ENCODE measurements at places on chromosomes 4 and X.
A peak's percentile ranks its signal among the peaks of the same experiment; 100 is the strongest.

DNA sequence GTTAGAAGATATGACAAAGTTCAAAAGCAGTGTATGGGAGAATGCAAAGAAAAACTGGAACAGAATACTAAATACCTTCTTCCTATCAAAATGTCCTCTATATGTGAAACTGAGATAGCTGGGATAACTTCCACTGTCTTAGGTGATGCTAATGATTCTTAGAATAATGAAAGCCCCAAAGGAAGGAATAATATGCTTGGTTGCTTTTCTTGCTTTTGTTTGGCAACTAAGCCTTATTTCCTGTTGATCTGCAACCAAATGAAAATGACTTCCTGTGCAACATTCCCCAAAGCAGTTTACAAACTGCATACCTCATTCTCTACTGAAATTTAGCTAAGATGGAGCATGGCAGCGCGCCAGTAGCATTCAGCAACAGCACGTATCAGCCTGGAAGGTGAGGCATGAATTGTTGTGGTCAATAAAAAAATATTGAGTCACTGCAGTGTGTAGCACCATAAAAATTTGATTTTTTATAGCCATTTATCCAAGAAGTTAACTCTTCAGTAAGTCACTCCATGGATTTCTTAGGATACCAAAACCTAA is 18.7 kb downstream of the NDNF start:
- DNase-seq = peak; percentile 40

GRCh38 chrX:149504226-149504914 is 736 bp downstream of the IDS start:
- DNase-seq = peak; percentile 9

DNA sequence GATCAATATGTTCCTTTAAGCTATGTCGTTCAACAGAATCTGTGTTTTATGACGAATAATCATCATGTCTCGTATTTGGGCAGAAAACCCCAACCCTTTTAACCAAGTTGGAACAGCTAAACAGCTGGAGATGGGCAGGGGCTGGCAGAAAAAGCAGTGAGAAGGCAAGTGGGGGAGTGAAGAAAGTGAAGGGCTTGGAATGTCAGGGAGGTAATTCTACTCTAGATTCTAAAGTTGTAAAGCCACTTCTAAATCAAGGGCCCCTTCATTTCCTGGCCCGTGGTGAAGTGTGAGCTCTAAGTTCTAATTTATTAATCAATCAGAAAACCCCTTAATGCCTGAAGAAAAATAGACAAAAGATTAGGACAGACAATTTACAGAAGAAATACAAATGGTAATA is 20.4 kb downstream of the SASH3 start:
- DNase-seq = no peak

GRCh38 chr4:11599064-11599463 is 170.4 kb upstream of the HS3ST1 start:
- DNase-seq = no peak

DNA sequence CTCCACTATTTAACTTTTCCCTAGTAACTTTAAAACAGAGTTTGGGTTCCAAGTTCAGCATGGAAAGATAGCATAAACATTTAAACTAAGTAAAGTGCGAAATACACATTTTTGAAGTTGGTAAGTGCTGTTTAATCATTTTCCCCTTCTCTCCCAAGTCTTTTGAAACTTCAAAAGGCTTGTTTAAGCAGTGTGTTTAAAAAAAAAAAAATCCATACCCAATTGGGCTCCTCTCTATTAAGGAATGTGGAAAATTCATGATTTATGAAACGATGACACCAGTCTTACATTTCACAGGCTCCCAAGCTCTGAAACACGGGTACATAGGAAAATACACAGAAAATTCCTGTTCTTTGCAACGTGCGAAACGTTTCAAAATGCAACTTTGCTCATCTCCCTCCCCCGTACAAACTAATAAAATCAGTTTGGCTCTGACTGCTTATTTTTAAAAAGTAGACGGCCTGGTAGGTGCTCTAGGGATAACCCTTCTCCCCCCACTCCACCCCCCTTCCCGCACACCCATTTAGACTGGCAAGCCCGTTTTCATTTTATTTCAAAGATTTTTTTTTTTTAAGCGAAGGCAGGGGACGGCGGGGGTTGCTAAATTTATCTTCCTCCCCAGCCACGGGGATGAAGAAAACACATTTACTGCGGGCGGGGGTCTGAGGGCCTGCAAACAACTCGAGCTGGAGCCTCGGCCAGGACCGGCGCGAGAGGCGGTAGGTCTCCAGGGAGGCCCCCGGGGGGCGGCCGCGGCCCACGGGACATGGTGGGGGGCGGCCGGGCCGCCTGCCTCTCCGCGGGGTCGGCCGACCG is 786 bp upstream of the ZFX start:
- DNase-seq = peak; percentile 72

GRCh38 chrX:24113181-24113580 is 36.3 kb upstream of the ZFX start:
- DNase-seq = peak; percentile 44

GRCh38 chr4:69568787-69569186 is 70.7 kb downstream of the UGT2A2 start:
- no peak for DNase-seq

DNA sequence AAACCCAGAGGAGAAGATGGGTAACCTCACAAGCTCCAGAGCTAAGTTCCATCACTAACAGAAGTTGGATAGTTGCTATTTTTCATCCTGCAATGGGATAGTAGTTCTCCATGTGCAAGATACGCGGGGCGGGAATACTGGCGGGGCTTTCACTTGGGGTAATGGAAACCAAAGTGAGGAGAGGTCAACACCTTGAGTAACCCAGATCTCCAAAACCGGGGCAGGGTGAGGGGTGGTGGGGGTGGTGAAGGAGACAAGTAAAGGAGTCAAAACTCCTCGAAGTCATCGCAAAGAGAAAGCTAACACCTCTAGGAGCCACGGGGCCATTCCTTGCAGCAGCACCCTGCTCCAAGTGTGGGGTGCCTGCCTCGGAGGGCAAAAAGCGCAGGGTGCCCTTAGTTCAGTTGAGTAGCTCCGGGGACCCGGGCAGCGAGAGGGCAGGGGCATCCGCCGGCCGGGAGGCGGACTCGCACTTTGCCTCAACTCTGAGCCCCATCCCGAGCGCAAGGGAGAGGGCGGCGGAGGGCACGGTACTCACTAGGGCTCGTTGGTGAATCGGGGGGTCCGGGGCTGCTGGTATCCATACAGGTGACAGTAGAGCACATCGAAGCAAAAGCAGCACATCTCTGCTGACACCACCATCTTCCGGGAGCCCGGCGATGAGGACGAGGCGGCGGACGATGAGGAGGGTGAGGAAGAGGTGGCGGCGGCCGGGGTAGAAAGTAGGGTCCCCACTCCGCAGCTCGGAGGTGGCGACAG is 645 bp downstream of the AMMECR1 start:
- peak; percentile 16 for DNase-seq

DNA sequence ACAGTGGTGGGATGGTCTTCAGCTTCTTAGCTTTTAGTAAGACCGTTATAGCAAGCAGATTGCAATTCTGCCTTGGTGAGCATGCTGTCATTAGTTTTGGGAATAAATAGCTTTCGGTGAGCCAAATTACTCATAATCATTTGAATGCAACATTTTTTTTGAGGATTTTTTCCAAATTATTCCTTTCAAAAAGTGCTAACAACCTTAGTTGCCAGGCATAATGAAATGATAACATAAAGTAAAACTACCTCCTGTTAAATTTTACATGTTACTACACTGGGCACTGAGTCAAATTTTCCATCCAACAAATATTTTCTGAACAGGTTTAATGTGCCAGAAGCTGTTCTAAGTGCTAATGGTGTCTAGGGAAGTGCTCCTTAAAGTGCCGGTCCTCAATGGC is 15.8 kb upstream of the NPFFR2 start:
- DNase-seq = no peak

GRCh38 chr4:54447304-54447703 is 210.5 kb upstream of the KIT start:
- DNase-seq = no peak

- DNase-seq = no peak
These were observed 42.0 kb downstream of the CENPE start for GRCh38 chr4:103156106-103156505.

DNA sequence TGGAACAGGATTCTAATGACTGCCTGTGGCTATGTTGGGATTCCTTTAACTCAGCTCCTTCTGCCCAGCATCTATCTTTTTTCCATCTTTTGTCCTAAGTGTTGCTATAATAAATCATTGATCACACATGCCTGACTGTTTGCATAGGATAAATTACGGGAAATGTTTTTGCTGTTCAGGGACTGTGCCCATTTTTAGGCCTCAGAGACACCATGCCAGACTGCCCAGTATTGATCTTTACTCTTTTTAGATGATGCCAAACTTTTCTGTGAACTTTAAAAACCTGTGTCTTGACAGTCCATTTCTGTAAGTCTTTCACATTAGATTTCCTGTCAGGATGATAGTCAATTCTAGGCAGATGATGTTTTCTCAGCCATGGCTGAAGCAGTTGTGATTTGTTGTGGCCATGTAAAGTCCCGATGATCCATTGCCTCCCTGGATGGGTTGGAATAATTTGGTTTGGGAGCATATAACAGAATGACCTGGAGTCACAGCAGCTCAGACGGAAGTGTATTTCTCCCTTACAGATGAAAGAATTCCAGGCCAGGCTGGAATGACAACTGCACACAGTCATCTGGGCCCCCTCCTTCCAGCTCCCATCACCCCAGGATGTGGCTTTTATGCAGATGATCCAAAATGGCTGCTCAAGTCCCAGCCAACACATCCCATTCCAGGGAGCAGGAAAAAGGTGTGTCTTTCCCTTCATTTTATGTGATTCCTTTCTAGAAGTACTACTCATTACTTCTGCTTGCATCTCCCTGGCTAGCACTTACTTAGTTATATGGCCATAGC is 3.4 kb downstream of the HTT-AS start:
- no peak for DNase-seq

DNA sequence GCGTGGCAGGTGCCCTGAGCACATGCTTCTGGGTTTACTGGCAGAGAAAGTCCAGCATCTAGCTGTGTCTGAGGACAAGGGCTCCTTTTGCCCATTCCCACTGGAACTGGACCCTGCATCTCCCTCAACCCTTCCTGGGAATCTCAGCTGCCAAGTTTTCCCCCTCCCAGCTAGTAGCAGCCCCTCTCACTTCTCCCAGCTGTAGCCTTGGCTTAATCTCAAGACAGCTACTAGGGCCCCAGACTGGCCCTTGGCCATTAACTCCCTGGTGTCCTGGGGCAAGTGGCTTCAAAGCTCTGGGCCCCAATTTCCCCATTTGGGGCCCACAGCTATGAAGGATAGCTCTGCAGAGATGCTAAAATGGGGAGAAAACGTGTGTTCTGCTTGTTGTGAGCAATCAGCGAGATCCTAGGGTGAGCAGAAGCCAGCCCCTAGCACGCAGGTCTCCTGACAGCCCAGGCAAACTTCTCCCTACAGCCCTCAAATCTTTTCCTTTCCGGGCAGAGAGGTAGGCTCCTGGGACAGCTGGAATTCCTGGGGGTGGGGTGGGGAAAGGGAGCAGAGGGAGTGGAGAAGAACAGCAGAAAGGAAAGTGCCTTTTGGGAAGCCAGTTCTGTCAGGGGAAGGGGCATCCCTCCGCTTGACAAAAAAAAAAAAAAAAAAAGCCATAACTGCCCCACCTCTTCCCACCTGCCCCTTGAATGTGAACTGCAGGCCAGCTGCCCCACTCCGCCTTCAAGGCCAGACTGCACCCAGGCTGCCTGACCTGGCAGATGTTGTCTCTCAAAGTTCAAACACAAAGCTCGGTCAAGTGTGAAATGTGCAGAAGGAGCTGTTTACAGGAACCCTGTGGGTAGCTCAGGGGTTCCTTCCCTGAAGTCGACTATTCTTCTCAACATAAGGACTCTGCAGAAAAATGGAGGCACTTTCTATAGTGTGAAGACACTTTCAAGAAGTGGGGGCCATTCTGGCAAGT is 16.6 kb downstream of the FGD1 start:
- no peak for DNase-seq

DNA sequence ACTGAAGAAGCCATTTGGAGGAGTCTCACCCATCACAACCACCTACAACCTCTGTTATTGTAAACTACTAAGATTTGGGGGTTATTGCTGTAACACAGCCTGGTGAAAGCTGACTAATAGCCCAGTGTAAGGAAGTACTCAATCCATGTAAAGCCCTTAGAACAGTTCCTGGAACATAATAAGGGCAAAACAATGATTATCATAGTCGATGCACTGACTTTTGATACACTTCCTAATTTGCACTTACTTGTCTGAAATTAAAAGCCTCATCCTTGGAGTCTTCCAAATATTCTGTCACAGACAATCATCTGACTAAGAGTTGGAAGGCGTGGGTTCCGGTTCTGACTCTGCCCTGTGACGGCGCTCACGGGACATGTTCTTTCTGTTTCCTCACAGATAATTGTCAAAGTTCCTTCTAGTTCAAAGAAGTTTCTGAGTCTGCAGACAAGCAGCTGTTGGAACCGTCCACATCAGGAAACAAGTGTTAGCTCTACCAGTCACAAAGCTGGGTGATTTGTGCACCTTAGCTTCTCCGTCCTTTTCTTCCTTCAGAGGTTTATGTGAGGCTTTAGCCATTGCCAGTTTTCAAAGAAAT is 33.4 kb upstream of the RASGEF1B start:
- peak; percentile 5 for DNase-seq

DNA sequence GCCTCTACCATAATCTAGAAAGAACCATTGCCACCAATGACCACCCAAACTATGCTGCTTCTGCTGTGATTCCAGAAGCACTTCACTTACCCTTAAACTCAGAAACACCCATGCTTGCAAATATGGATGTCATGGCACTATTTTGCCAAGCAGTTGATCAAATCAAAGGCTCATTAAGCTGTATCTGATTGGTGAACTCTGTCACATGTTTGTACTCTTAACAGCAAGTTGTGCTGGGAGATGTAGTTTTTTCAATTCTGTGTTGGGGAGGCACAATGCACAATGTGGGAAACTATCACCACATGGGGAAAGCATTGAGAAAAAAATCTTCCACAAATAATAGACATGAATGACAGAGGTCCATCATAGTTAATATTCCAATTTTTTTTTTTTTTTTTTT is 19.2 kb upstream of the SPCS3 start:
- no peak for DNase-seq

DNA sequence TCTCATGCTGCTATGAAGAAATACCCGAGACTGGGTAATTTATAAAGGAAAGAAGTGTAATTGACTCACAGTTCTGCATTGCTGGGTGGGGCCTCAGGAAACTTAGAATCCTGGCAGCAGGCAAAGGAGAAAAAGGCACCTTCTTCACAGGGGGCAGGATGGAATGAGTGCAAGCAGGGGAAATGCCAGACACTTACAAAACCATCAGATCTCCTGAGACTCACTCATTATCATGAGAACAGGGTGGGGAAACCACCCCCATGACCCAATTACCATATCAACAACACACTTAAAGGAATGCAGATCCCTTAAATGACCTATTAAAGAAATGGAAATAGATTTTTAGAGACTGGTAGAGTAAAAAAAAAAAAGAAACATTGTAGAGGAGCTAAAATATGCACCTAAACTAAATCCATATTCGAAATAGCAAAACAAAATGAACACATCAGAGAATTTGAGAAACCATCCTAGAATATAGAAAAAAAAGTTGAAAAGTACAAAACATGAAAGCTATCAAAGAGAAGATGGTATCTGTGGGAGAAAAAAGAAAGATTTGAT is 104.3 kb upstream of the UGT8 start:
- DNase-seq = no peak

DNA sequence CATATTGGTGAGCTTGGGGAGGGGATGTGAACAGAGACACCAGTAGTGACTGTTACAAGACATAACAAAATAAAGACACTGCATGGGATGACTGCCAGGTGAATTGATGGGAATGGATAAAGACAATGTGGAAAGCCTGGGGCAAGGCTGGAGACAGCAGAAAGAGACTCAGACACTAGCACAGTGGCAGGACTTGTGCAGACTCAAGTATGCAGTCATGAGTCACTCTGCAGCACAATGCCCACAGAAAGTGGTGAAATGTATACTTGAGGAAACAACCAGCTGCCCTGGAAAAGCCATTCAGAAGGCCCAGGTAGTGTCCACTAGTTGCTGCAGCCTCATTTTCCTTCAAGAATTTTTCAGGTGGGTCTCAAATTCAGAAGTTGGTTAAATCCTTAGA is 452.3 kb downstream of the MID1IP1 start:
- no peak for DNase-seq
